ENCODE measurements at places on chromosomes 13 and 19.
A peak's percentile ranks its signal among the peaks of the same experiment; 100 is the strongest.

GRCh38 chr13:44854313-44855060 lies 134.8 kb downstream of the NUFIP1 start:
- DNase-seq, result no peak

DNA sequence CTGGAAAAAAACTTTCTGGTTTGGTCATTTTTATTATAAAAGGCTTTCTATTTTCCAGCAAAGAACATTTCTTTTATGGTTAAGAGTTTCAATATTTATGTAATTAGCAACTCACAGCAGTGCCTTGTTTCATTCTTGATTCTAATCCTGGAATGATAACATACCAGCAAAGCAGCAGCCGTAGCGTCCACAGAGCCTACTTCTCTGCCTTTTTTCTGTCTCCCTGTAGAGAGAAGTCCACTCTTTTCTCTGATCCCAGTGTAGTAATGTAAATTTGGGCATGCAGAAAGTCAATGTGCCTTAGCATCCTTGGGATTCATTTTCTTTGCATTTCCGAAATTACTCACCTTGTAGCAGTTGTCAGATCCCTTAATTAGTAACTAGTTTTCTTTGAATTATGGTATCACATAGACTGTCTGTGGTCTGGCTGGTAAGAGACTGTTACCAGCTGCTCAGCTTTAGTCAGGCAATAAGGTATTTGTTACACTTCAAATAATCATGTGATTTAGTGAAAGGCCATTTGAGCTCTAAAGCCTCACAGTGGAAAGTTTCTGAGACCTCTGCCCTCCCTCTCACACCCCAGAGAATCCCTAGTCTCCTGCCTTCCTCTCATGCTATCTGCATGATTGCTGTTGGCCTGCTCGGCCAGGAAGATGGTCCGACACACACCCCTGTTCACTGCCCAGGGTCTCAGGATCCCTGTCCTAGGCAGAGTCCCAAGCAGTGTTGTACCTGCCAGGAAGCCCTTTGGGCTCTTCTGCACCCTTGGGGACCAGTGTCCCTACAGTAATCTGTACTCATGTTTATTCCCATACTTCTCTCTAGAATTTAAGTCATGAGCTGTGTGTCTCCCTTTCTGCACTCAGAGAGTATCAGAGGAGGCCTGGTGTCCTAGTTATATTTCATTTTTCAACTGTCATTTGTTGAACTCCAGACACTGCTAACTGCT lies 86.3 kb downstream of the LRCH1 start:
- DNase-seq, result no peak

- DNase-seq, result peak; percentile 64
Observed at GRCh38 chr19:13155472-13156359, 5.5 kb downstream of the IER2 start.

DNA sequence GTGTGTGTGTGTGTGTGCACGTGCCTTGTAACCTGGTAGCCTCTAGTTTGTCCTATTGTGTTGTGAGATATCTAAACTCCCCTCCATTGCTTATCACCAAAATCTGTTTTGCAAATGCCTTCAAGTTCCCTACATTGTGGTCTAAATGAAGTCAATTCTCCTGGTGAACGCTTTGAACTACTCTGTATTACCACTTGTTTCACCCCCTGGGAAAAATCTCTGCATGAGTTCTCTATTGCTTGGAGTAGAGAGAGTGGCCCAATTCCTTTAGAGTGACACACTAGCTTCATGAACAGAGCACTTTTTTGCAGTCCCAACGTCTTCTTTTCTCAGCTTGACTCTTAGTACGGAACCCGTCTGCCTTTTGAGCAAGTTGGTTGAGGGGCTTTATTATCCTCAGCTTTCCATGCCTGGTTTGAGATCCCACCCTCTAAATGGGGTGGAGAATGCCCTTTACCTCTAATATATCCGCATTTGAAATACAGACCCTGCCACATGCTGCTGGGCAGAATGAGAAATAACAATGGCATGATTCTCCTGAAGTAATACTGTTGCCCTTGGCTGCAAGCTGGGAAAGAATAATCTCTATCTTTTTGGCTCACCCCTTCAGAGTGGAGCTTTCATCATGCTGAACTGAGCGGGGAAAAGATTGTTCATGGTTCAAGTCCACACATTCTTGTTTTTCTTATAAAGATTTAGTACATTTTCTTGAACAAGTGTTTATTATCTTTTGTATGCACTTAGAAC lies 2545.3 kb downstream of the PCDH9 start:
- DNase-seq, result no peak

GRCh38 chr13:42140494-42140893 lies 92.0 kb downstream of the DGKH start:
- no peak for DNase-seq

DNA sequence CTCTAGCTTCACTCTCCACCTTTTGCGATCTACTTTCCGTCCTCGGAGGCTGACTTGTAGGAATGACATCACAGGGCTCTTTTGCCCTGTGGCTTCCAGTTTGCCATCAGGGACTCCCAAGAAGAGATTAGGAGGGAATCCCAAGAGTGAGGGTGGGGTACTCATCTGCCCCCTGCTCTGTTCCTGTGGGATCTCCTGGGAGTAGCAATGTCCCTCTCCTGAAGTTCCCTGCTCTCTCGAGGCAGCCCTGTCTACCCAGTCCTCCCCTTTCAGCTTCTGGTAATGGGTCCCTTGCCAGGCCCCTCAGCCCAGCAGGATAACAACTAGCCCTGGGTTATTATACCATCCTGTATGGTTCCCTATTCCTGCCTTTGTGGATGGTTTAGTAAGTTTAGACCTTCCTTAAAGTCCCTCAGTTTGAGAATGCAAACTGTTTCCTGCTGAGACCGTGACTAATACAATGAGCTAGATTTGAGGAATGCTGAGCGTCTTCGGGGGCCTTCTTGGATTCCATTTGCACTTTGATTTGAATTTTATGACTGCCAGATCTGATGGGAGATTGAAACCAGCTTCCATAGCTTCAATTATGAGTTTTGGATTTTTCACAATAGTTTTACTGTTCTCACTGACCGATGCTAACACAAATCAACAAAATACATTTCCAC lies 73.7 kb upstream of the IPO5 start:
- peak; percentile 69 for DNase-seq

DNA sequence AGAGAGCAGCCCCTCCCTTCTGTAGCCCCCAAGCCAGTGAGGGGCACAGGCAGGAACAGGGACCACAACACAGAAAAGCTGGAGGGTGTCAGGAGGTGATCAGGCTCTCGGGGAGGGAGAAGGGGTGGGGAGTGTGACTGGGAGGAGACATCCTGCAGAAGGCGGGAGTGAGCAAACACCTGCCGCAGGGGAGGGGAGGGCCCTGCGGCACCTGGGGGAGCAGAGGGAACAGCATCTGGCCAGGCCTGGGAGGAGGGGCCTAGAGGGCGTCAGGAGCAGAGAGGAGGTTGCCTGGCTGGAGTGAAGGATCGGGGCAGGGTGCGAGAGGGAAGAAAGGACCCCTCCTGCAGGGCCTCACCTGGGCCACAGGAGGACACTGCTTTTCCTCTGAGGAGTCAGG lies 4.2 kb downstream of the KLK3 start:
- no peak for DNase-seq

GRCh38 chr19:339262-339887 lies 5.2 kb downstream of the MIER2 start:
- DNase-seq, result no peak

DNA sequence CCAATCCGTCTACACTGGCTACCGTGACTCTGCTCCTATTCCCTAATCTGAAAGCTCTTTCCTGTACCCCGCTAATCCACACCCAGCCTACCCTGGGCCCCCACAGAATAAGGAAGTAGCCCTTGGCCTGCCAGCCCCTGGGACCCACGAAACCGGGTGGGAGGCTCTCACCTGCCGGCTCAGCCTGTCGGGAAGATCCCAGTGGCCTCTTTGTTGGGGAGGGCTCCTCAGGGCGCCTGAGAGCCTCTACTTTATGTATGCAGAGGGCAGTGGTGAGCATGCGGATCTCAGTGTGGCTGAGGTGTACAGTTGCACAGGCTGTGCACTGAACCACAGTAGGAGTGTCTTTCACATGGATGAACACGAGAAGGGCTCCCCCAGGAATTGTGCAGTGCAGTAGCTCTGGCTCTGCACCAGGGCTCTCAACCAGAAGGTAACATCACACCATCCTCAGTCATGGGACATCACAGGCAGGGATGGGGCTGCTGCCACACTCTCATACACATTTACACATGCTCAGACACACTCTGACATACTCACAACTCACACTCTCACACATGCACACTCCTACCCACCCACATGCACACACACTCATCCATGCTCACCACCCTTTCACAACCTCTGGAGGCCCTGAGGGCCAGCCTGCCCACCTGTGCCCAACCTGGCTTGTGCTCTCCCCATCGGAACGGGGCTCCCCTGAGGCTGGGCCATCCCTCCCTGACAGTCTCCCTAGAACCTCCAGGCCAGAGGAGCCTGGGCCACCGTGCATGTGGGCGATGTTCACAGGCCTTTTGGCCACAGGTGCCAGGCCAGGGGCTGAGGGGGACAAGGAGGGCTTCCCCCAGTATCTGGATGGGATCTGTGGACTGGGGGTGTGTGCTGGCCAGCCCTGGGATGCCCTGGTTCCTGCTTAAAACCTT lies 135.0 kb downstream of the URI1 start:
- DNase-seq, result no peak

DNA sequence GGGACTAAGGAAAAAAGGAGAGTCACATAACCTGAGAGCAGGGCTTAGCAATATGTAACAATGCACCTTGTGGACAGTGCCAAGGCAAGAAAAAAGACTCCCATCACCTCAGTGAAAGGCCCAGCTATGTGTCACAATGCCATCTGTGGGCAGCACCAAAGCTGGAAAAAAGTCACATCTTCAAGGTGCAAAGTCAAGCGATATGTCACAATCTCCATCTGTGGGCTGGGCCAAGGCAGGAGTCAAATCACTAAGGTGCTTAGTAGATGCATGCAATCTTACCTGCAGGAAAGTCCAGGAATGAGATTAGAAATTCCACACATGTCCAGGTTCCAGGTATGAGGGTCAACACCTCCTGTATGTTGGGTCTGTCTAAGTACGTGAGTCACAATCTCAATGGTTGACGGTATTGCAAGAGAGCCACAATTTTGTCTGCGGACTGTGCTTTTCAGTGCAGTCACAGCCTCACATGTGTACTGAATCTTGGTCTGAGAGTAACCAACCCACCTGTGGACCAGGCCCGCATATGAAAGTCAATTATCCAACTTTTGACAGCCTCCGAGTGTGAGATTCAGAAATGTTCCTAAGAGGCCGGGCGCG lies 14.8 kb upstream of the ZNF43 start:
- no peak for DNase-seq

DNA sequence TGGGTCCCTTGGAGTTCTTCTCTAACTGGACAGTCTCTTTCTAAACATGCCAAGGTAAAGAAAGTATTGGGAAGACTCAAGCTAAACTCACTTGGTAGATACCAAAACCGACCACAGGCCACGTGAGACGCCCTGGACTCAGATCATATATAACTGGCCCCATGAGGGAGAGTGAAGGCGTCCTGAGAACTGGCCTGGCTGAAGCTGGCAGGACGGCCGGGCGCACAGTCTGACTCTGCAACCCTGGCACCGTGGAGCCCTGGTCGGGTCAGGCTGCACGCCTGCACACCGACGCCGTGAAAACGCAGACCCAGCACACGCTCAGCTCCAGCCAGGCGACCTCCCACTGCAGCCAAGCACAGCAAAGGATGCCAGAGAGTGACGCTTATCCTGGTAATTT lies 122.5 kb upstream of the SPACA7 start:
- DNase-seq, result no peak

GRCh38 chr19:408902-409515 lies at the start of gene C2CD4C:
TSS of gene C2CD4C (minus strand) at chr19:409147. CDS start at chr19:408361, 786 bp downstream.
- no peak for DNase-seq

DNA sequence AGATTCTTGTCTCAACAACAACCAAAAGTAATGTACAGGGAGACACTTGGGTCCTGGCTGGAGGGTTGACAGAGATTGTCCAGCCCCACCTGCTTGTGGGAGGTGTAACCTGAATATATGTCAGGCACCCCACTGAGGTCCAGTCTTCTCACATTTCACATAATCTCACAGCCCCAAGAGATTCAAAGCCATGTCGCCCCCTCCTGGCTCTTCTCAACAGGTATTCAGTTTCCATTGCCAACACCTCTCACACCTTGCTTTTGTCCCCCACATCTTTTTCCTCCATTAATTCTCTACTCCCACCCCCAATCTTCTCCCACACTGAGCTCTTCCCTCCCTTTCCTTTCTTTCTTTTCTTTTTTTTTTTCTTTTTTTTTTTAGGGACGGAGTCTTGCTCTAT lies 11.2 kb downstream of the UNC13A start:
- DNase-seq, result no peak

GRCh38 chr13:21031594-21032275 lies 29.7 kb downstream of the LATS2 start:
- no peak for DNase-seq

- peak; percentile 78 for DNase-seq
Observed at GRCh38 chr19:2610637-2611482, 91.6 kb downstream of the GNG7 start.

All from RWPE1 (cell line).